ENCODE measurements at places on chromosomes 6 and 20.

DNA sequence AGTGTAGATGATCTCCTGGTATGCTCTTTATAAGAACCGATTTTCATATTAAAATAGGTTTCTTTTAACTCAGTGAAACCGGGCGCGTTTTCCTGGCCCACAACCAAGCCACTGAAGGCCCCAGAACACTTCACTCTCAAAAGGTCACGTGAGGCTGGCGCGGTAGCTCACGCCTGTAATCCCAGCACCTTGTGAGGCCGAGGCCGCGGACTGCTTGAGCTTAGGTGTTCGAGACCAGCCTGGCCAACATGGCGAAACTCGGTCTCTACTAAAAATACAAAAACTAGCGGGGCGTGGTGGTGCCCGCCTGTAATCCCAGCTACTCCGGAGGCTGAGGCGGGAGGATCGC, 402 bp upstream of the TAF8 start:
- peak; percentile 51 for DNase-seq

- DNase-seq: peak; percentile 45
Observed at GRCh38 chr6:28742668-28743270, 181.0 kb downstream of the TRIM27 start.

DNA sequence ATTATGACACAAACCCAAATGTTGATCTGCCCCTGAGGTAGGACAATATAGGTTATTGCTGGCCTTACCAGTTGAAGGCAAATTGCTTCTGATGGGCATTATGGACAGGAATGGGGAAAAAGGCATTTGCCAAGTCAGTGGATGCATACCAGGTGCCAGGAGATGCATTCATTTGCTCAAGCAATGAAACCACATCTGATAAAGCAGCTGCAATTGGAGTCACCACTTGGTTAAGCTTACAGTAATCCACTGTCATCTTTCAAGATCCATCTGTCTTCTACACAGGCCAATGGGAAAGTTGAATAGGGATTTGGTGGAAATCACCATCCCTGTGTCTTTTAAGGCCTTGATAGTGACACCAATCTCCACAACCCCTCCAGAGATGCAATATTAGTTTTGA, 648.6 kb downstream of the COL12A1 start:
- no peak for DNase-seq

DNA sequence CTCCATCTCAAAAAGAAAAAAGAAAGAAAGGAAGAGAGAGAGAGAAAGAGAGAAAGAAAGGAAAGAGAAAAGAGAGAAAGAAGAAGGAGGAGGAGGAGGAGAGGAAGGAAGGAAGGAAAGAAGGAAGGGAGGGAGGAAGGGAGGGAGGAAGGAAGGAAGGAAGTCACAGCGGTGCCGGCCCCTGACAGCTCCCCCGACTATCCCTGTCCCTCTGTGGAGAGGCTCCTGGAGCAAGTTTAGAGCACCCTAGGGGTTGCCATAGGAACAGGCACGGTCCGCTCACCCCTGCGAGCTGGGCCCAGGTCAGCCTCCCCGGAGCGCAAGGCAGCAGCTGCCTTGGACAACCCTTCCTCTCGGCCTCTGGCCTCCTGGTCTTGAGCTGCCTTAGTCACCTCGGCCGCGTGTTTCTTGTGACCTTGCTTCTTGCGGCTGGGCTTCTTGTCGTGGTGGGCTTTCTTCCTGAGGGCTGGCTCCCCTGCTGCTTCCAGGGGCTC, 6.8 kb downstream of the BNIP5 start:
- no peak for DNase-seq

DNA sequence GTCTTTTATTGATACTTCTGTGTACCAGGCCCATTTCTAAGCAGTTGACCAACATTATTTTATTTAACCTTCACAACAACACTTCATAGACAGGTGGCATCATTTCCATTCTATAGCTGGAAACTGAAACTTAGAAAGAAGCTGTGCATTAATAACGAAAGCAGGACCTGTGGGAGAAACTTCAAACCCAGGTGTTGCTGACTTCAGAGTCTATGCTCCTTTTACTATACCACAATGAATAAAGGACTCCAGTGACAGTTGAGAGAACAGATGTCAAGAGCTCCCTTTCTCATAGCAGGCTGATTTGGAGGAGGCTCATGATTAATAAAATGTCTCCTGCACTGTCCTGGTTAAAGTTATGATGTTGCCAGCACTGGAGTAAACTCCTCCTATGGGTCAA, 56.6 kb upstream of the POU3F2 start:
- peak; percentile 2 for DNase-seq

- DNase-seq: no peak
Observed at GRCh38 chr6:135289816-135290215, 108.7 kb downstream of the MYB start.

DNA sequence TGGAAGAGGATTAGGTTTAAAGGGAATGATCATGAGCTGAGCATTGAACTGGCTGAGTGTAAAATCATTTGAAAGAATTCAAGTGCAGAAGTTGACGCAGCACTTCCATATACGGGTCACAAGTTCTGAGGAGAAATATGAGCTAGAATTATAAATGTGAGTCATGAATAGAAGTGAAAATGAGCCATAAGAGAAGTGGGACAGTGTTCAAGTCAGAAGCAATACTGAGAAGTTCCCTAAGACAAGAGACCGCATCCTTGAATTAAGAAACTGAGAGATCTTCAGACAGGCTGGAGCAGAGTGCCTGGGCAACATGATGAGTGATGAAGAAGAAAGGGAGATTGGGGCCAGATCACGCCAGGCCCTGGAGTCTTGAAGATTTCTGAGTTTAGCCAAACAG, 209.7 kb downstream of the TBX18 start:
- DNase-seq: no peak

DNA sequence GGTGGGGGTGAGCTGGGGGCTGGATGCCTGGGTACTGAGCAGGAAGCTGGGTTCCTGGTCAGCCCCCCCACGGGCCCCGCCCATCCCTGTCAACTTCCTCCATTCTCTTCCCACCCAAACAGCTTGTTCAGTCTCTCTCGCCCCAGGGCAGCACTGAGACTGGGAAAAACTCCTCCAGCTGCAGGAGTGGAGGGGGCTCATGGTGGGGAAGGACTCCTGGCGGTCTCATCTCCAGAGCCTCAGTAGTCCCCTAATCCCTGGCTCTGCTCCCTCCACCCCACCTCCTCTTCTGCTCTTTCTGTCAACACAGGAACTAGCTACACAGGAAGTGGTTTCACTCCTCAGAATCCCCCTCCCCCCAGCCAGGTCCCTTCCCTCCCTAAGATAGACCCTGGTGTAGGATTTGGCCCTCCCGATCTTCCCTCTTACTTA, at the start of gene GPSM3:
Gene GPSM3 (minus strand): TSS at position 36 of the 432 bp plus-strand sequence. CDS start 130 bp downstream, outside the sequence.
- peak; percentile 62 for DNase-seq

DNA sequence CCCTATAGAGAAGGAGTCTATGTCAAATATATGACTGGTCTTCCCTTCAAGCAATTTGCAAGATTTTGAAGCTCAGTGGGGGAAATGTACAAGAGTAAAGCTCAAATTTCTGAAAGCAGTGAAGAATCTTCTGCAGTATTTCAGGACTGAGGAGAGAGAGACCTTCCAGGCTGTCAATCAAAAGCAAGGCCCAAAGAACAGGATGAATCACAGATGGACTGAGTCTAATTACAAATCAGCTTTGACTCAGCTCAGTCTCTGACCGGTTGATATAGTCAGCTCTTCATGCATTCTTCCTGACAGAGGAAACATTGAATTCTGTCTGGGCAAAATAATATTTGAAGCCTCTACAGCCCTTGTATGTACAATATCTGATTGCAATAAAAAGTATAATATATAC, 7.7 kb upstream of the HTR1B start:
- no peak for DNase-seq

DNA sequence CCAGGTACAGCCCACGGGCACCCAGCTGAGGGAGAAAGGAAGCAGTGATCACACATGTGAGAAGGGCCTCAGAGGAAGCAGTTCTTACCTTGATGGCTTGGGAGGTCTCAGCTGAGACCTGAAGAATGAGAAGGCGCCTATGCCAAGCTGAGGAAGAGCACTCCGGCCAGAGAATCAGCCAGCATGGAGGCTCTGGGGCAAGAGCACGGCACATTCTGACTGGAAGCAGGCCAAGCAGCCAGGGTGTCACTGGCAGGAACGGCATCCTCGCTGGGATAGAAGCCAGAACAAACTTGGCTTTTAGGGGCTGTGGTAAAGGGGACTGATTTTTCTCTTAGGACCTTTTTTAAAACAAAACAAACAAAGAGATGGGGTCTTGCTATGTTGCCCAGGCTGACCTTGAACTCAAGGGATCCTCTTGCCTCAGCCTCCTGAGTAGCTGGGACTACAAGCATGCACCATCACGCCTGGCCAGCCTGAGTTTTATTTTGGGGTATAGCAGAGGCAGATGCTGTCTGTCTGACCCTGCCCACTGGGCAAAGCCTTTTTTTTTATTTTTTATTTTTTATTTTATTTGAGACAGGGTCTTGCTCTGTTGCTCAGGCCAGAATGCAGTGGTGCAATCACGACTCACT, 17.6 kb downstream of the GHRH start:
- no peak for DNase-seq

DNA sequence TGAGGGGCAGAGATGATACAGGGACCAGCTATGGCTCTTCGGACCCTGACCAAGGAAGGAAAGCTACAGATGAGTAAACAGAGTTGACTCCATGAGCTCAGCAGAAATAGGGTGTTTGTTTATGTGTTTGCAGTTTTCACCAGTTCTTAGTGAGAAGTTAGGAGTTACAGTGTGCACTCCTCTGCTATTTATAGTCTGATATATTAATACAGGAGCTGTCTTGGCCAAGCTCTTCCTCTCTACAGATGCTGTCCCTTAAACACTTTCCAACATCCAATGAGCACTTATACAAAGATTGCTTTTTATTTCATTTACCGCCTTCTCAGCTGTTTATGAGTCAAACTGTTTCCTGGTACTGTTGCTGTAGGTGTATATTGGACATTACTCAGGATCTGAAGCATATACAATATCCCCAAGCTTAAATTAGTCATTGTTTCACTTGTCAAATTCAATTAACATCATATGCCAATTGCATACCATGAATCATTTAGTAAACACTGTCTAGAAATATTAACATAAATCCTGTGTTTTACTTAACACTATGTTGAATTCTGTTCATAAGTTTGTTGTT, 618.0 kb downstream of the PRKN start:
- DNase-seq: no peak

- no peak for DNase-seq
Observed at GRCh38 chr20:22687676-22688349, 103.4 kb upstream of the FOXA2 start.

DNA sequence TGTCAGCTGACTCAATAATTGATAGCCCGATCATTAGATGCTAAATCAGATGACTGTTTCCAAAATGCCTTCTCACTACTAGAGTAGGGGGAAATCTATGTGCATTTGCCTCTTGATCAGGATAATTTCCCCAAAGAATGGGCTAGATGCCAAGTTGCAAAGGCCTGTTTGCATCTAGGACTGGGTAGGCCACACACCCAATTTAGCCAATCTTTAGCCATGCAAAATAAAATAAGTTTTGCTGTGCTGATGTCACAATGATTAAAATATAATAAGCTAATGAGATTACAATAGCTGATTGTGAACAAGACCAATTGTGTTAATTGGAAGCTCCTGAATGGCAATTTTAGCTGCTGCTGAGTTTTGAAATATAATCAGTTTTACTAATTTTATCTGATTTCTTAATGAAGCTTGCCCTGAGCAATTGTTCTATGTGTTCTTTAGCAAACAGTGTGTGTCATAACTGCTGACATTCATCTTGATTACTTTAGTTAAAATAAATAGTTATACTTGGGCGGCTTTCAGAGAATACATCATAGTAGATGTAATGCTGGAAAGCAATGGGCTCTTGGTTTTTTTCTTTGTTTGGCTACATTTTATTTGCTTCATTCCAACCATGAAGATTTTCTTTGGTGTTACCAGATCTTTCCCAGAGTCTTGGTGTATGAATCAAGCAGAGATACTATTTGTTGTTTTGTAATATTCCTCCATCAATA, 973.2 kb upstream of the SLC35B3 start:
- no peak for DNase-seq

- DNase-seq: no peak
Observed at GRCh38 chr20:9236458-9236857, 167.6 kb downstream of the PLCB4 start.

GRCh38 chr6:137698636-137699030, 168.4 kb upstream of the TNFAIP3 start:
- DNase-seq: no peak

- DNase-seq: no peak
Observed at GRCh38 chr6:154706389-154706788, 26.8 kb upstream of the SCAF8 start.

Measured in NAMALWA (cell line).